ENCODE measurements at places on chromosomes 5 and 9. TPM values are rescaled to one million over a fixed set of nuclear protein-coding genes. Genes with fewer than 3 reads are reported as not detected.

DNA sequence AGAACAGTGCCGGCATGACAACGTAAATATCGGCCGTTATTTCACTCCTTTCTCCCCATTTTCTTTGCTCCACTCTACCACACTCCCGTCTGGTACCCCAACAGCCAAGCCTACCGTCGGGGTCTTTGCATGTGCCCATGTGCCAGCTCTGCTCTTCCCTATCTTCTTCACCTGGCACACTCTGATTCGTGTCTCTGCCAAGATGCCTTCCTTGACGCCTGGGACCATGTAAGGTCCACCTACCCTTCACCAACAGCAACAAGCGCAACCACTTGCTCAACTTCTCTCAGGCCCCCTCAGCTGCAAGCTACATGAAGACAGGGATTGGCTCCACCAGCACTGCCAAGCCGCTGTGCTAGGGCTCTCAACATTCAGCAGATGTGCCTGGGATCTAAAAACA, 4.4 kb downstream of the MGAT1 start:
- DNase-seq, result no peak

- DNase-seq, result no peak
Observed at GRCh38 chr5:79111387-79111959, at the start of gene BHMT. Gene BHMT (plus strand): TSS chr5:79111809. CDS start chr5:79111886, 77 bp downstream.

DNA sequence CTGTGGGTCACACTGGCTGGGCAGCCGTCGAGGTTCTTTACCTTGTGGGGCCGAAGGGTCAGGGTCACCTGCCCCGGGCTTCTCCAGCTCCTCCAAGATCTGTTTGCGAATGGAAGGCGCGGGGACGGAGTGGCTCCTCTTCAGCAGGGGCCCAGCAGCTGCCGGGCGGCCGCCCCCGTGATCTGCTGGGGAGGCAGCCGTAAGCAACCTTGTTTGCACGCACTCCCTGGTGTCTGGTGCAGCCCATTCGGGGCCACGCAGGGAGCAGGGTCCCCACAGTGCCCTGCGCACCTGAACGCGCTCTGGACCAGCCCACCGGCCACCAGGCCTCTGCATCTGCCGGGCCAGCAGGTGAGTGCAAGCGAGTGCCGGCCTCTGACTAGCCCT, 34.9 kb downstream of the PNPLA7 start:
- no peak for DNase-seq

DNA sequence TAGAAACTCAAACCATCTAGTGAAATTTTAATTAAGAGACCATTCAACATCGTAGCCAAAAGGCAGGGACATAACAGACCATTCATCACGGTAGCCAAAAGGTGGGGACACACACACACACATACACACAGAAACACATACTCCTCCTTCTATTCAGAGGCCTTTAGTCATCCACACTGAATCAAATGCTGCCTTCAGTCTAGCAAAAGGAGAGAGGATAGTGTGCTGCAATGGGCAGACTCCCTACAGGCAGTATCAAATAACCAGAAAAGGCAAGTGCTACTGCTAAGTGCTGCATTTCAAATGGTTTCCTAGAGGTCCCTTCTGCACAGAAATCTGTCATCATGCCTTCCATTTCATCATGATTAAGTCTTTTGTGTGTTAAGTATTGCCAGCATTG, 303.9 kb downstream of the TRIM32 start:
- no peak for DNase-seq

DNA sequence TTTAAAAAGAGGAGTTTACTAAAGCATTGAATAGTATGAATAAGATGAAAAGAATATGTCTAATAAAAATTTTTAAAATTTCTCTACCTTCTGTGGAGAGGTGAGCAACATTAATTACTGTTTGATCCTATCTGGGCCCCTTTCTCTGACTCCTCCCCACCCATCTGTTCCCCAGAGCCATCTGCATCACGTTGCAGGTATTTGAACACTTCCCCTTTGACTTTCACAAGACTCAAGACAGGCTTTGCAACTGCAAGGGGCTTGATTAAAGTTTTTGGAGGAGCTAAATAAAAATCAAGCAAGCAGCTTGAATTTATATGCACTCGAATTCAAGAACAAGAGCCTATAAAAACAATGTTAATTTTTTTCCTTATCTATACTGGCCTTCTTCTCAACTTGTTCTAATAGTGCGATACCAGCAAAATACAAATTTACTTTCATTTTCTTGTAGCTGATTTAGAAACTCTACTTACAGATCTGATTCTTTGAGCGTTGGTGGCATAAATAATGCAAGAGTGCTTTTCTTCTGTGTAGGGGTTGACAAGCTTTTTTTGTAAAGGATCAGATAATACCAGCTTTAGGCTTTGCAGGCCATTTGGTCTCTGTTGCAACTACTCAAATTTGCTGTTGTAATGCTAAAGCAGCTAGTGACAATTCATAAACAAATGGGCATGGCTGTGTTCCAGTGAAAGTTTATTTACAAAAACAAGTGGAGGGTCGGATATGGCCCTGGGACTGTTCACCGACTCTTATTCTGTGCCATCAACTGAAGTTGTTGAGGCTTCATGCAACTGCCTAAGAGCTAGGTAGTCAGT, 21.2 kb downstream of the TXNDC8 start:
- DNase-seq, result no peak

DNA sequence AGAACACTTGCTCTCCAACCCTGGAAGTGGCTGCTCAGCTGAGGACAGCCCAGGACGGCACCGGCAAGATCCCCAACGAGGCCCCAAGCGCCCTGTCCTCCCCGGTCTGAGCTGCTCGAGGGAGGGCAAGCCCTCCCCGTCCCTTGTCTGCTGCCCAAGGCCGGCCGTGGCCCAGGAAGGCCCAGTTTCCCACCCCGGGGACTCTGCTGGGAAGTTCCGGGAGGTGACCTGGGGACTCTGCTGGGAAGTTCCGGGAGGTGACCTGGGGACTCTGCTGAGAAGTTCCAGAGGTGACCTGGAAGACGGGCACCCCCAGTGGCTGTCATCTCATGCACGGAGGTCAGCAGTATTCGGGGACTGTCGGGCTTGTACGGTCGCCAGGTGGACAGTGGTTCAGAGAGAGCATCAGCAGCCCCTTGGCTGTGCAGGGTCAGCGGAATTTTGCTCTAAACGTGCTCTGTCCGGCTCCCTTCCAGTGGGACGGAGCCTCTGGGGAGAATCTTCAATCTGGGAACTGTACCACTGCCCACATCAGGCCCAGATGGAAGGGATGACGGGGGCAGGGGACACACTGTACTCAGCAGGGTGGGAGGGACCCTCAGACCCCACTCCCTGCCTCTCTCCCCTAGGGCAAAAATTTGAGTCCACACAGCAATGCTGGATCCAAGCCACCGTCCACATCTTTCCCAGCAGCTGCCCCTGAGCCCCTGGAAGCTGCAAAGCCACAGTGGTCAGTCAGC, 7.2 kb downstream of the NACC2 start:
- no peak for DNase-seq

- peak; percentile 5 for DNase-seq
Observed at GRCh38 chr9:23621924-23622323, 204.1 kb downstream of the ELAVL2 start.

DNA sequence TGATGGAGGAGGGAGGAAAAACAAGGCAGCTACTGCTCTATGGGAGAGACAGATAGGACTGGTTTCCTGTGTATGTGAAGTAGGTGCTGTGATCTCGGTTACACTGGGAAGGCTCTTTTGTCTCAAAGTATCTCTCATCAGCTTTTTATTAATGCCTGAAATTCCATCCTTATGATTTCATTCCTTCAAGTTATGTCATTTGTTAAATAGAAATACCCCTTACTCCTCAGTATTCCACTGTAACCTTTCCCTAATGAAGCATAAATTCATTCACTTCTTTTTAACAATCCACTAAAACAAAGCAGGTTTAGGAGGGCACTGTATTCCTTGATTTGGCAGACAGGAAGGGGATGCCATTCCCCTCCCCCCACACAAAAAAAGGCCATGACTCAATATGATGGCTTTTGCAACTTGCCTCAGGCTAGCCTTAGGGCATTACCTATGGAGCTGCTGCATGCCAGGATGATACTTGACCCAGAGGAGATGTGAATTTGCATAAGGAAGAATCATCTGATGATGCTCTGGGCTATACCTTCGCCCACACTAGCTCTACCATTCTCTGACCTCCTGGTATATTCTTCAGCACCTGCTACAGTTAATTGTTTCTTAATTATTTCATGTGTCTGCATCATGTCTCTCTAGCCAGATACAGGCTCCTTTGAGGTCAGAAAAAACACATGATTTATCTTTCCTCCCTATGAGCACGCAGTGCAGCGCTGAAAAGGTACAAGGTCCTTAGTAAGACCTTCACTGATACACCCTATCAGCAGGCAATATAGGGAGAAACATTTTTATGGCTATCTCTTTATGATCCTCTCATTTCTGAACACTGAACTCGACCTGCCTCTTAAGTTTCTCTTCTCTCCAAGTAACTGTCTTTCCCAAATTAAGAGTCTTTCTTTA, 26.3 kb downstream of the NR3C1 start:
- no peak for DNase-seq

GRCh38 chr9:92480291-92480771, 2.0 kb downstream of the ASPN start:
- DNase-seq, result no peak

- DNase-seq, result no peak
Observed at GRCh38 chr9:100499460-100499859, 26.5 kb downstream of the TMEFF1 start.

DNA sequence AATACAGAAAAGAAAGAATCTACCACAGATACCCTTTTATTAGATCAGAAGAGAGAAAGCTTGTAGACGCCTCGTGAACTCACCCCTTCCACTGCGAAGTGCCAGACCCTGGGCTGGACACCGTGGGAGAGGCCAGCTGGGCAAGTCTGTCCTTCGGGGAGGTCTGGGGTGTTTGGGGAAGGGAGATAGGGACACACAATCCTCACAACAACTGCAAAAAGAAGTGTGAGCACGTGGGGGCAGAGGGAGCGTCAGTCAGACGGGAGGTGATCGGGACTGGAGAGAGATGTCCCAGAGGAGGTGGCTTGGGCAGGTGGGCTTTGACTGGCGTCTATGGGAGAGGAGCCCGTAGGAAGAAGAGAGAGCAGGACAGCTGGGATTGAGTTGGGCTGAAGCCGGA, 27.3 kb upstream of the GRHPR start:
- no peak for DNase-seq

GRCh38 chr9:107545036-107545435, 55.5 kb upstream of the KLF4 start:
- DNase-seq, result no peak

GRCh38 chr5:82105457-82105856, 133.6 kb downstream of the ATG10 start:
- DNase-seq, result no peak

DNA sequence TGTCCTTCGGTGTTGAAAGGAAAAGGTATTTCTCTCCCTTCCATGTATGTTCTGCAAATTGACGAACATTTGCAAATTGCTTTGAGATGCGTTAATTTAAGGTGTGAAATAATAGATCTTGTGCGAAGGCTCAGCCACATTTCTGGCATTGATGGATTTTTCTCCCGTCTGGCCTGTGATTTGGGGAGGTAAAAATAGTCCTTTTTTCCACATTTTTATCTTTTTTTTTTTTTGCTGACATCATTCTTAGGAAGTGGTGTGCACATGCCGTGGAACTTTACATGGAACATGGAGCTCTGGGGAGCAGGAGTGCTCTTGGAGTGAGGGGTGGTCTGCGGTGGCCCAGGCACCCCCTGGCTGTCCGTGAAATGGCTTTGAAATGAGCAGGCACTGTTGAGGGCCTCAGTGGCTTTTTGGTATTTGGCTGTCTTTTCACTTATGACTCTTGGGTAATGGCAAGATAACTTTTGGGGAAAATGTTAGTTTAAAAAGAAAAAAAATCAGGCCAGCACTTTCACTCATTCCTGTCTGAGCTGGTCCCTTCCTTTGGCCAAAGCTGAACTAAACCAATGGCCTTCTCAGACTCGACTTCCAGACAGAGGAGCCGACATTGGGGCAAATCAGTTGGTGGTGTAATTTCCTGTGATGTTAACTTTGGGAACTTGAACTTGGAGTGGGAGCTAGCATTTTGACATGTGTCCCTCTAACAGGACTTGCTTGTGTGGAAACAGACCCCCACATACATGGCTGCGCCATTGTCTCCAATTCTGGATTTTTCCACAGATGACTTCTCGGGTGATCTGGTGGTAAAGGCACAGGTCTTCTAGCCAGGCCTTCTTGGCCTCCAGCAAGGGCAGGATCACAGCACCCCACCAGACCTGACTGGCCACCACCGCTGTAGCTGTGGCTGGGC, 4.2 kb downstream of the NEK6 start:
- no peak for DNase-seq

DNA sequence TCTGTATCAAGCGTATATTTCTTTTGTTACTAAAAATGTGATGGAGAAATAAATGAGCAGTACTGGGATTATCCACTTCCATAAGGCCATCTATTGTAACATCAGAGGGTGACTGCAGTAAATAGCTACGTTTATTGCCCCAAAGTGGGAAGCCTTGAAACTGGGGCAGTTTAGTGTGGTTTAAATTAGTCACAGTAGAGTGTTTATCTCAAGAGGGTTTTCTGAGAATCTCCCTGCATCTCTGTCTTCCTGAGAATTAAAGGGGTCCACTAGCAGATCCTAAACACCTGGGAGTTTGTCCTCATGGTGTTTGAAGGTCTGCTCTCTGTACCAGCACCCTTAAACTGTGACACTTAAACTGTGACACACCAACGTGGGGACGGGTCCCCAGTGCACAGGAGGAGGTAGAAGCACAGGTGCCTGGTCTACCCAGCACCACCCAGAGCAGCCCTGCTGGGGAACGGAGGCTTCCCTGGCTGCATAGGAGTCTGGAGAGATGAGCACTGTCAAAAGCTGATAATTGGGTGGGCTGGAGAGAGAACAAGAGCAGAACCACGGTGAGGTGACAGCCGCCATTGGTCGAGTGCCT, 25.2 kb downstream of the PRRC2B start:
- no peak for DNase-seq

- no peak for DNase-seq
Observed at GRCh38 chr5:124453221-124454051, 293.0 kb downstream of the ZNF608 start.

DNA sequence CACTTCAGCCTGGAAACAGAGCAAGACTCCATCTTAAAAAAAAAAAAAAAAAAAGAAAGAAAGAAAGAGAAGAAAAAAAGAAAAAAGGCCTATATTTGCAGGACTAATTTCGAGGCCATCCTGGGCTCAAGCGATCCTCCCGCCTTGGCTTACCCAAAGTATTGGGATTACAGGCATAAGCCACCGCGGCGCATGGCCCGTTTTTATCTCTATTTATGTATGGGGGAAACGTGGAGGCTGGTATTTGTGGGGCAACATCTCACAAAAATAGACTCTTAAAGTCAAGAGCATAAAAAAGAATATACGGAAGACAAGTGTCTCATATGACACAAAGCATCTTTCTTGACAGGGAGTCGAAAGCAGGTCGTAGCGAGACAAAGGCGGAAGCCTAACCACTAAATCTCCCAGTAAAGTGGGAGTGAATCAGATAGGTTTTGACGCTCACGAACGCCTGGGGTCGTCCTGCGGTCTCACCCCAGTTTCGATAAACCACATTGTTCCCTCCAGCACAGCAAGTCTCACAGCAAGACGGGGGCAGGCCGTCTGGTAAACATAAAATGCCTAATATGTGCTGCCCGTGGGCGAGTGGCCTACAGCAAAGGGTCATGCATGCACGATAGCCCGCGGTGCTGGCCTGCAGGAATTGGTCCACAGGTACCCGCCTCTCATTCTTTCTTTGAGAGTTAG, 1.8 kb upstream of the TRIM41 start:
- DNase-seq, result no peak

GRCh38 chr5:150515446-150515845, 7.5 kb downstream of the NDST1 start:
- DNase-seq, result no peak

GRCh38 chr5:168925160-168925559, 346.0 kb upstream of the PANK3 start:
- no peak for DNase-seq

The GAS1 gene
- 11.2 TPM for total RNA-seq

The PCDHB5 gene
- 7.8 TPM for total RNA-seq

The ANKRD18B gene
- total RNA-seq, result 0.41 TPM

The ADAMTS12 gene
- total RNA-seq, result 9.8 TPM

The SMIM33 gene
- not detected for total RNA-seq

The BAG1 gene
- 61.5 TPM for total RNA-seq

Data from endothelial cell (in vitro differentiated cells).